ENCODE measurements at places on chromosomes 1 and 21.

- no peak for DNase-seq
Measured at GRCh38 chr1:232172563-232172962, 457.4 kb downstream of the SIPA1L2 start.

DNA sequence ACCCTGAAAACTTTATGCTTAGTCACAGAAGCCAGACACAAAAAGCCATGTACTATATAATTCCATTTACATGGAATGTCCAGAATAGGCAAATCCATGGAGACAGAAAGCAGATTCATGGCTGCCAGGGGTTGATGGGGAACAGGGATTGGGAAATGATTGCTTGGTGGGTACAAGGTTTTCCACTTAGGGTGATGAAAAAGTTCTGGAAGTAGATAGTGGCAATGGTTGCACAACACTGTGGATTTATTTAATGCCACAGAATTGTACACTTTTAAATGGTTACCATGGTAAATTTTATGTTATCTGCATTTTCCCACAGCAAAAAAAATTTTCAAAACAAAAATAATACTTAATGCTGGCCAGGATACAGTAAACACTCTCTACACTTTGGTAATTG is 40.6 kb downstream of the ENAH start:
- no peak for DNase-seq

GRCh38 chr1:205541161-205541886 is 36.9 kb downstream of the CDK18 start:
- no peak for DNase-seq

- DNase-seq: no peak
Measured at GRCh38 chr1:204726478-204726877, 40.9 kb upstream of the LRRN2 start.

- DNase-seq: no peak
Measured at GRCh38 chr1:227006226-227006796, 66.2 kb downstream of the COQ8A start.

GRCh38 chr1:109786531-109787021 is 22.9 kb upstream of the EPS8L3 start:
- no peak for DNase-seq

- no peak for DNase-seq
Measured at GRCh38 chr1:15760520-15761211, 2.1 kb downstream of the FBLIM1 start.

DNA sequence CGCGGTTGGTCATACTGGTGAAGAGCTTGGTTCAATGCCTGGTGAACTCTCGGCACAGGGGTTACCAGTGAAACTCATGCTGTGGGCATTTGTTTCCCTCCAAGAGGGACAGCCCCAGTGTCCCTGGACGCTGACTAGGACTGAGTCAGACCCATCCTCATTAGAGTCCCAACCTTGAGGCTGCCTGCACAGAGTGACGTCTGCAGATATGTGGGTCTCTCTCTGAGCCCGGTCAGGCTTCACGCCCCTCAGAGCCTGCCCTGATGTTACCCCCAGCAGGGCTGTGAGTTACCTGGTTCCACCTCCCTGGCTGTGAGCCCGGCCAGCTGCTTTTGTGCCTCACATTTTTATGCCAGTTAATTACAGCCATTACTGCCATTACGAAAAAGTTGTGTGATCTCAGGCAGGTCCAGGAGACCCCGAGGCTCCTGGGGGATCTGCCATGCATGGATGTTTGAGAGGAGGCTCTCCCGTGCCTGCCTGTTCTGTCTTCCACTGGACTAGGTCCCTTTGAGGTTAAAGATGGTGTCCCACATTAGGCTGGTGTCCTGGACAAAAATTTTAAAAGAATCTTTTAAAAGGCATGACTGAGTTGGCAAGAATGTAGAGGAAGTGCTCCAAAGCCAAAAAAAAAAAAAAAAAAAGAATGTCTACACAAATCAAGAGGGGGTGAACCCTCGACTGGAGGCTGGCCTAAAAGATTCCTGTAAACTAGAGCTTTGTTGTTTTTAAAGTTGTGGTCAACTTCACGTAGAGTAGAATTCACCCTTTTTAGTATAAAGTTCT is 36.6 kb upstream of the PADI1 start:
- DNase-seq: no peak

- DNase-seq: no peak
Measured at GRCh38 chr1:83931658-83932253, 67.2 kb downstream of the TTLL7 start.

DNA sequence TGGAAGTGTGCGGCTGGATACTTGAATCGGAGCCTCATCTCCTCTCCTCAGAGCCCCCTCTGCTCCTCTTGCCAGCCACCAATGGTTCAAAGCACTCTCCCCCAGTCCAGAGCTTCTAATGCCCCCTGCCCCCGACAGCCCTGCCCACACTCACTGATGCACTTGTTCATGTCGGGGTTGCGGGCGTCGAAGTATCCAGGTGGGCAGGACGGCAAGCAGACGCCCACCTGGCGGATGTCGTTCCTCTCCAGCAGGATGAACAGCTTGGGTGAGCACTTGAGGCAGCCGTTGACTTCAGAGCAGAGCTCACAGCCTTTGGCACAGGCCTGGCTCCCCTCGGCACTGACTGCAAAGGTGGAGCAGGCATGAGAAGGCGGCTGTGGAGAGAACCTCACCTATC is 18.4 kb downstream of the RSPO1 start:
- no peak for DNase-seq

GRCh38 chr1:231523816-231524215 is 4.7 kb upstream of the TSNAX start:
- no peak for DNase-seq

- no peak for DNase-seq
Measured at GRCh38 chr1:7781923-7782495, 2.1 kb upstream of the PER3 start.

GRCh38 chr1:89837036-89837481 is 16.2 kb downstream of the LRRC8D start:
- no peak for DNase-seq

GRCh38 chr1:33335020-33335419 is 14.1 kb upstream of the A3GALT2 start:
- DNase-seq: no peak

DNA sequence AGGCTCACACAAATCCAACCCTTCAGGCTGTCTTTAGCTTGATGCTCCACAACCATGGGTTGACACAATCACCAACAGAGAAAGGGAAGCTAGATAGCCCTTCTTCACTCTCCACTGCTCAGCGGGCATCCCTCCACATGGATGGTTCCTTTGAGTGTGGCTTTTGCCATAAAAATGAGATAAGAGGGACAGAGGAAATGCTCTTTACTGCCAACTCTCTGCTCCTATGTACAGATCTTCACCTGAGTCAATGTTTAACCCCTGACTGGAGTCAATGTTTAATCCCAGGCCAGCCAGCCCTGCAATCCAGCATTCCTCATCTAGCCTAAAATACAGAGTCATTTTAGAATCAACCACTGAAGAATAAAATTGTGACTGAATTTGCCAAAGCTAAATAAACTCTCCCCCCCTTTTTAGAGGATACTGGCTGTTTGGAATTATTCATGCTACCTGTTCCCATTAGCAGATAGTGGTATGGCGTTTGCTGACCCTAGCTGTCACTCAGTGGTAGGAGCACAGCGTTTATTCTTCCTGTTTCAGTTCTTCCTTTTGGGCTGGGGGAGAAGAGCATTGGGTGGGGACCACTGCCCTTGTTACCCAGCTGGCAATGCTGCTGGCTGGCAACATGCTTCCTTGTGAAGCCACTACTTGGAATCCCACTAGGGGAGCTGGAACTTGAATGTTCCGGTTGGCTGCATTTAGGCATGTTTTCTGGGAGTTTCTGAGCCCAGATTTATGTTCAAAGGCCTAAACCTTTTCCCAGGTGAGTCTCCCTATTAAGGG is 5.2 kb upstream of the PIGR start:
- no peak for DNase-seq

DNA sequence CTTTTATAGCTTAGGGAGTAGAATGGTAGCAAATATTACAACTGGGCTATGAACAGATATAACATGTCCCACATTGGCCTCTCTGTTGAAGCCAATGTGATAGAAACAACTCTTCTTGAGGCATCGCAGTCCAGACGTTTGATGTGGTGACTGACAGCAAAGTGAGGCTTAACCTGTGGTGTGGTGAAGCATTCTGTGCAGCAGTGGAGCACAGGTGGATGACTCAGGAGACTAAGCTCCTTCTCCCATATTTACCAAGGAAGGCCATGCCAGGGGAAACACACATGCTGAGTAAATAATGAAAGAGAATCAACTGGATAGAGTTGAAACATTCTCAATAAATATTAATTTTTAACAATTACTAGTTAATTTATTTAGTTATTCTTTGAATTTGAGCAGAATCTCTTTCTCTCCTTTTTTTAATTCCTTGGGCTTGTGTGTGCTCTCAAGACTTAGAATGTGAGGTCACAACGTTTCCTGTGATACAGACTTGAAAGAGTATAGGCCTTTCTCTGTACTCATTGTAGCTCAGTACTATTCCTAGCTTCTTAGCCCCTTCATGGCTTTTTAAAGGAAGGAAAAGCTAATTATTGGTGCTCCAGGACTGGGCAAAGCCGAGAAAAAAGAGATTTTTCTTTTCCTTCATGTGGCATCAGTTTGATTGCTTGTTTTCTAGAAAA is 17.6 kb downstream of the CRB1 start:
- DNase-seq: no peak

- no peak for DNase-seq
Measured at GRCh38 chr1:164683235-164683634, 124.3 kb downstream of the PBX1 start.

DNA sequence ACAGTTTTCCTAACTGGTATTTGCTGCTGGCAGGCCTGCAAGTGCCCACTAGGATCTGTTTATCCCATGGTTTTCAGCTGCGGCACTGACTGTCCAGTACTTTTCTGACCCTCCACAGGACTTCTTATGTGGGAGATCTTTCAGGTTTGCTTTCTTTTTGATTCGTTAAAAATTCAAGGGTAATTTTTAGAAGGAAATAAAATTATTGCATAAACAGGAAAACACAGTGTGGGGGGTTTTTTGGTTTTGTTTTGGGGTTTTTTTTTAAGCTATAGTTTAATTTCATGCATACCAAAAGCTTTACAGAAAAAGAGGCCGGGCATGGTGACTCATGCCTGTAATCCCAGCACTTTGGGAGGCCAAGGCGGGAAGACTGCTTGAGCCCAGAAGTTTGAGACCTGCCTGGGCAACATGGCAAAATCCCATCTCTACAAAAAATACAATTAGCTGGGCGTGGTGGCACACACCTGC is 3.6 kb downstream of the NIBAN1 start:
- DNase-seq: no peak

DNA sequence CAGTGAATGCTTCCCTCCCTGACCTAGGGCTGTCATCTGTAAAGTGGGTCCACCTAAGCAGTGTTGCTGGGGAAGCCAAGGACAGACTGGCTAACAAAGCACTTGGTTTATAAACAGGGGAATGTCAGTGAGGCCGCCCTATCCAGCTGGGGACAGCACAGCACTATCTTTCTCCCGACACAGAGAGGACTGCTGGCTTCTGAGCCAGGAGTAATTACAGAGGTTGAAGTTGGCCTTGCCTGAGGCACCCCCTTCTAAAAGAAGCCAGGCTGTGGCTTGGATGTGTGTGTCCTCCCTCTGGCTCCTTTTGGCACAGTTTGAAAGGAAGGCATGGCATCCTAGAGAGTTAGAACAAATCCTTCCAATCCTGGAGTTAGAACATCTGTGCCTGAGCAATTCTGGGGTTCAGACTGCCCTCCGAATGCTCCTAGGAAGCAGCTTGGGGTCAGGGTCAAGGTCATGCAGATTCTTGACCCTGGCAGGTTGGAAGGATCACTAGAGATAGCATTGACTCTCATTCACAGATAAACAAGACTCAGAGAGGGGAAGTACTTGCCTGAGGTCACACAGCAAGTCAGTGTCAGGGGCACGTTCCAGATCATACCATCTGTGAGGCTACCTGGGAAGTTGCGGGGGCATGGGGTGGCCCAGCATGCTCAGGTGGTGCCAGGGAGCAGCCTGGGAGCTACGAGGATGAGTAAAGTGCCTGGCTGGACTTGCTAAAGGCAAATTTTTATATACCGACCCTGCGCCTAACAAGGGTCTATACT is 1.3 kb upstream of the LDLRAP1 start:
- no peak for DNase-seq

- DNase-seq: no peak
Measured at GRCh38 chr1:181593042-181593441, 109.7 kb downstream of the CACNA1E start.

- no peak for DNase-seq
Measured at GRCh38 chr1:173356191-173356762, 120.9 kb upstream of the PRDX6 start.

- no peak for DNase-seq
Measured at GRCh38 chr1:21051177-21051825, 125.4 kb downstream of the EIF4G3 start.

DNA sequence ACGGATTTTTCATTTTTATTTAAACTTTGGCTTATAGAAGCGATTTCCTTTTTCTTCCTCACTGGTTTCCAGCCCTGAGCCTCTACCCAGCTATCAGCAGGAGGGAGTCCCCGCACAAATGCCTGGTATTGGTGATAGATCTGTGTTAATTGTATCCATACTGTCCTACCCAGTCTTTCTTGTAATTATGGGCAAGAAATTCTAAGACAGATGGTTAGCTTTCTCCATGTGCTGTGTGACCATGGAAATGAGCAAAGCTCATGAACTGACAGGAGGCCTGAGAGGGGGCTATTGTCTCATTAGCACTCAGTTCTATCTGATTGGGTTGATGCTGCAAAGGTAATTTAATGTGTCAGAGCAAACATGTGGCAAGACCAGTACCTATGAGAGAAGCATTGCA is 108.1 kb upstream of the IVNS1ABP start:
- DNase-seq: no peak

- DNase-seq: no peak
Measured at GRCh38 chr1:40594187-40594531, 62.7 kb downstream of the ZNF684 start.

GRCh38 chr1:30474818-30475200 is 248.6 kb downstream of the MATN1 start:
- DNase-seq: no peak

DNA sequence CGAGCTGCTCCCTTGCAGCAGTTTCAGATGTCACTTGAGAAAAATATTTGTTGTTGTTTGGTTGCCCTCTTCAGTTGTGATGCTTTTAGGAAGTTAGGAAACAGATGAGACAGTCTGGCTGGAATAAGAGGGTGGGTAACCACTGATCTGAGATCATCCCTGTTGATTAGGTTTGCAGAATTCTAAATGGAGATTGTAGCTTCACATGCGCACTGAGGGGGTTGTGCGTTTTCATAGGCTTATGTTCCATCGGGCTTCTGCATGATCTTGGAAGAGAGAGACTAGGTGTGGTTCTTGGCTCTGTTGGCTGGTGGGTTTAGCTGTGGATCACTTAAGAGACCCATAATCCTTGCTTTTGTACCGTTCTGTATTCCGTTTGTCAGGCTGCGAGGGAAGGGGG is 108.1 kb downstream of the CAMTA1 start:
- DNase-seq: no peak

All from esophagus muscularis mucosa (tissue), 4 donors.